WTC11 (cell line): ENCODE measurements at places on chromosomes 7 and 10. TPM values are rescaled to one million over a fixed set of nuclear protein-coding genes. Genes with fewer than 3 reads are reported as not detected.

The ASB10 gene
- total RNA-seq = not detected in 3 replicates

DNA sequence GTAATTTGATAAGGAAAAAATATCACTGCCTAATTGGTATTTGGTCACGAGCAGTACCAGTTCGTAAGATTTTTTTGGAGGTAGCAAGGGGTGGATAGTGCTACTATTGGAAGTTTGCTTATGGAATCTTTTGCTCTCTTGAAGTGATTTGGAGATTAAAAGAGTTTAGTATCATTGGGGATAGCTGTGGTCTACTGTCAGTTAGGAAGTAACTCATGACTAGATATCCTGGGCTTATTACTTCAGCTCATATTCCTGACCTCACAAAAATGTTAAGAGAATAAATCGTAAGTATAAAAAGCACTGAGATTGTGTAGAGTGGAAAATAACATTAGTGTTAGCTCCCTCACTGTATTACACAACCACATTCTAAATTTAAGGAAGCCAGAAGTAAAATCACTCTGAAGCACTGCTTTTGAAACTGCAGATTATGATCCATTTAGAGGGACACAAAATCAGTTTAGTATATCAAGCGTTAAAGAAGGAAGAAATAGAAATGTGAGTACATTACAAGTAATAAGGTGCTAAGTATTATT lies 22.6 kb downstream of the SGPL1 start:
- DNase-seq = no peak

The COL13A1 gene
- total RNA-seq = 3.5 to 7.1 TPM (median 4.2 TPM) in 3 replicates

The CAV1 gene
- 10.9 to 19.7 TPM (median 11.5 TPM) in 3 replicates for total RNA-seq

DNA sequence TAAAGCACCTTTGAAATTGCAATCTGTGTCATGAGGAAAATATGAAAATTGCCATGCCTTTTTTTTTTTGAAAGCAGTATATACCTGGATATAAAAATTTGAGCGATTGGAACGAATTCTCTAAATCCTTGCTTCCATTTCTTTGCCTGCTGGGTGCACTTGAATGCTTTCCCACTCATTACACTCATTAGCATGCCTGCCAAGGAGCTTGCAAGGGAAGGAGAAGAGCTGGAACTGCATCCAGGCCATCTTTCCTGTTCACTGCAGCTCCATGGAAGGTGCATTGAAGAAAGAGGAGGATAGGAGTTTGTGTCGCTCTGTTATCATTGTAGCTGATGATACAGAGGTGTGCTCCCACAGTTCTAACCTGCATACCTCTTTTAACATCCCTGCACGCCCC lies 102.4 kb upstream of the GJD4 start:
- no peak for DNase-seq

The TFPI2 gene
- 7.8 to 10.4 TPM (median 8.7 TPM) in 3 replicates for total RNA-seq

The AUTS2 gene
- total RNA-seq = 49.6 to 50.8 TPM (median 50.0 TPM) in 3 replicates

GRCh38 chr7:44381494-44382220 lies 56.3 kb upstream of the CAMK2B start:
- no peak for DNase-seq

DNA sequence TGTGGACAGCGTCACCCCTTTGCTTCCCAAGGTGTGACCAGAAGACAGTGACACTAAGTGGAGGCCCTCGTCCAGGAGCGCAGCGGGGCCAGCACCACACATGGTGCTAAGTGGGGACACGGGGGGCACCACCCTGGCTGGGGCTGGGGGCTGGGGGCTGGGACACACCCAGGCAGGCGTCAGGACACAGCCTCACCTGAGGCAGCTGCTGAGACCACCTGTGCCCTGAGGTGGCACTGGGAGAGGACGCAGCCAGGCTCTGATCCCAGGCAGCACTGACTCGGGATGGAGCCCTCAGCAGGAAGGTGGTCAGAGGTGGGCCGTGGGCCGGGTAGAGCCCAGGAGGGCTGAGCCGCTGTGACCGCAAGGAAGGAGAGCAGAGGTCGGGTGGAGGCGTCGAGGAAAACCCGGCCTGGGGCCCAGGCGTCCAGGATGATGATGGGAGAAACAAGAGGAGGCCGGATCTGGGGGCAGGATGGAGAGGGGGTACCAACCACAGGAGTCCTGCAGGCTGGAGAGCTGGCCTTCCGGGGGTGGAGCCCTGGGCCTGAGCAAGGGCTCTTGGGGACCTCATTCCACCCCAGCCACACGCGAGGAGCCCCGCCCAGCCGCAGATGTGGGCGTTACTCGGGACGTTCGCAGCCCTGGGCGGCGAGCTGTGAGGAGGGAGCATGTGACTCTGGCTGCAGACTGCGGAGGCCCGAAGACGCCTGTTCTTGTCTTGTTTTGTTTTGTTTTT lies 22.5 kb downstream of the LRRC27 start:
- DNase-seq = no peak

The HPSE2 gene
- 0.37 to 0.66 TPM (median 0.60 TPM) in 3 replicates for total RNA-seq

- no peak for DNase-seq
Measured at GRCh38 chr10:43196981-43197833, 59.0 kb downstream of the CSGALNACT2 start.

The KRIT1 gene
- total RNA-seq = 30.7 to 37.8 TPM (median 34.1 TPM) in 3 replicates

GRCh38 chr7:158842486-158842885 lies 13.2 kb upstream of the ESYT2 start:
- no peak for DNase-seq

The ADARB2 gene
- total RNA-seq = 3.3 to 4.9 TPM (median 3.7 TPM) in 3 replicates

GRCh38 chr7:97270280-97270679 lies 152.8 kb downstream of the SDHAF3 start:
- no peak for DNase-seq

GRCh38 chr7:129872054-129872453 lies 80.7 kb downstream of the UBE2H start:
- no peak for DNase-seq

DNA sequence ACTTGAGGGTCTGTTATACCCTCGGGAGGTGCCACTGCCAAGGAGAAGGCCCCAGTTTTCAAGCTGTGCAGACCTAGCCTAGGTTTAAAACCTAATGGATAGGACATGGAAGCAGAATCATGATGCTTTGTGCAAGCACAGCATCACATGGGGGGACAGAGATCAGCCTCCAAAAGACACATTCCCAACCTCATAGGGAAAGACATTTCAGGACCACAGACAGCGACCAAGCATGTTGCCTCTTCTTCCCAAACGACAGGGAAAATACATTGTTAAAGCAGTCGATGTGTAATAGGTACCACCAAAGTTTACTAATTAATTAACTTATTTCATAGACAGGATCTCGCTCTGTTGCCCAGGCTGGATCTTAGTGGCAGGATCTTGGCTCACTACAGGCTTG lies 573.9 kb downstream of the TCERG1L start:
- DNase-seq = no peak

DNA sequence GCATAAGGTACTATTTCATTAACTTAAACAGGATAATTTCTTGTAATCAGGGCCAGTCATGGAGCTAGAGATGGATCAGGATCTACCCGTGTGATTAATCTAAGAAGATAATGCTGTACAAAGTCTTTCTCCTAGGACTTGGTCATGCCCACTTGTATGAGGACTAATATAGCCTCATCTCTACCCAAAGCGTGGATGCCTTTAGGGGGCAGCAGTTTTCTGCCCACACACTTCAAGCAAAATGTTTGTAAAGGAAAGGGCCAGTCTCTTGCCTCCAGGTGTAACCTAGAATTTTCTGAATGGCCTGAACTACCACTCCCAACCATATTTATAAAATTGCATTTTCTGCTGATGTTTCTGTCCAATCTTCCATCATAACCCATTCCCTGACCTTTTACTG lies 764.0 kb upstream of the IGFBP3 start:
- DNase-seq = no peak

The MYPN gene
- total RNA-seq = 0.05 TPM in 1 of 3 replicates, not detected in the others

- DNase-seq = no peak
Measured at GRCh38 chr10:77604063-77604462, 33.5 kb downstream of the KCNMA1 start.

DNA sequence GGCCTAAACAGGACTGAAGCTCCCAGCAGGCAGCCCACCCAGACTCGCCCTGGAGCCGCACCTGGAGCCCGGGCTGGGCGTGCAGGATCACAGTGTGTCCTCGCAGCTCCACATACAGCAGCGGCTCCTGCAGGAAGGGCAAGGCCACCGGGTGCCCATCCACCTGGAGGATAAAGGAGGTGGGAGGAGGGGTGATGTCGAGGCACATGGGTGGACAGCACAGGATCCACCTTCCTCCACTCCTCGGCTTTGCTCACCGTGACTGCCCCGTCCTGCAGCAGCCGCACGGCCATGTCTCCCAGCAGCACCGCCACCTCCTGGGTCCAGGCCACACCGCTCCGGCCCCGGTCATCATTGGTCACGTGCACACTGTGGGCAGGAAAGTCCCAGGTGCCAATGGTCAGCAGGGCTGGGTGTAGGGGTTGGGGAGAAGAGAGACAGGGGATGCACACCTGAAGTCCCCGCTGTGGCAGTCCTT lies 16.8 kb downstream of the ATP6V1F start:
- DNase-seq = no peak

The VAX1 gene
- 0.04 TPM in 1 of 3 replicates, not detected in the others for total RNA-seq

DNA sequence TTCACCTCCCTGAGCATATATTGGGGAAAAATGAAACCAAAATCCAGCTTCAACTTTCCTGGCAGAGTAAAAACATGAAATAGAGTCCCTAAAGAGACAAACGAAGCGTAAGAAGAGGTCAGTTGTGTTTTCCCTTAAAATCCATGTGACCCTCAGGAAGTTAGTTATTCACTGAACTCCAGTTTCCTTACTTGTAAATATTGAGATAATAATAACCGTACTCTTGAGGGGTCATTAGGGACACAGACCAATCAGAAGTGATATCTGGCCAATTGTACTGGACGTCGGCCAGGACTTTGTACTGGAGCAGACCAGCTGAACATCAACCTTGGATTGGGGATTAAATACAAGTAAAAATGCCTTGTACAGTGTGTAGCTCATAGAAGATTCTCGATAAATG lies 167.0 kb downstream of the GATA3 start:
- no peak for DNase-seq

- no peak for DNase-seq
Measured at GRCh38 chr7:33495207-33495606, 365.8 kb downstream of the BBS9 start.

GRCh38 chr7:18059171-18059570 lies 31.5 kb upstream of the PRPS1L1 start:
- no peak for DNase-seq

DNA sequence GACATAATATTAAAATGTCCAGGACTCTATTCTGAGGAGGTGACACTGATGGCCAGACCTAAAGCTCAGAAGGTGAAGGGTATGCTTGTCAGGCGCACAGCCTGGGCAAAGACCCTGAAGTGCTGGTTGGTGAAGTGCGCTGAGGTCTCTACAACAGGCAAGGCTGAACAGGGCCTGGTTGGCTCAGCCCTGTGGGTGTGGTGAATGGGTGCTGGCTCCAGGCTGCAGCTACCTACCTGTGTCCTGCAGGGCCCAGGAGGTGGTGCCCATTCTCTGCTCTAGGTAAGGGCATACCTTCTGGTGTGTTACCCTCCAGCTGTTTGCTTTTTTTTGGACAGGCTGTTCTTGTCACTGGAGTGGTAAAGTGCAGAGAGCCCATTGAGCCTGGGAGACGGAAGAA lies 85.1 kb downstream of the RAMP3 start:
- no peak for DNase-seq

GRCh38 chr7:155979566-155979965 lies 167.3 kb upstream of the SHH start:
- no peak for DNase-seq

DNA sequence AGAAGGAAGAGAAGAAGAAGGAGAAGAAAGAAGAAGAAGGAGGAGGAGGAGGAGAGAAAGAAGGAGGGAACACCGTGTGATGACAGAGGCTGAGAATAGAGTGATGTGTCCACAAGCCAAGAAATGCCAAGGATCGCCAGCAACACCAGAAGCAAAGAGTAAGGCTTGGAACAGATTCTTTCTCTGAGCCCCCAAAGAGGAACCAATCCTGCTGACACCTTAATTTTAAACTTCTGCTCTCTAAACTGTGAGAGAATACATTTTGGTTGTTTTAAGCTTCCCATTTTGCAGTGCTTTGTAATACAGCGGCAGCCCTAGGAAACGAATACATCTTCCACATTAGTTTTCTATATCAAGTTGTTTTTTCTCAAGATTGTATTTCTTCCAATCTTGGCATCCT lies 13.9 kb upstream of the WNT8B start:
- DNase-seq = no peak
